ENCODE measurements at places on chromosomes 13 and 19.

GRCh38 chr13:21673789-21674489 lies 3.1 kb downstream of the FGF9 start:
- no peak for DNase-seq

DNA sequence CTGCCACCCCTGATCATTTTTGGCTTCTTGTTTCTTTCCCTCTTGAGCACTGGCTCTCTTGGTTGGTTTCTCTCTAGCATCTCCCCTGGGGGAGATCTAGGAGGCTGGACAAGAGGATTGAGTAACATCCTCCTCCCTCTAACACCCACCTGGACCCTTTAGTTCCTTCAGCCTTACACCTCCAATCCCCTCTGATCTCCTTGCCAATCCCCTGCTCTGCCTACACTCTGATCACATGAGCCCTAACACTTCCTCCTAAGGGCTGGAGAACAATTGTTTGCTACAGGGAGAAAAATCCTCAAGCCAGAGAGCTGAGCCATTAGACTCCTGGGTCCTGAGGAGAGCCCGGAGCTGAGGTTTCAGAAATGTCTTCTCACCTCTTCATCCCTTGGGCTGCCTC lies 65.9 kb upstream of the ADGRL1 start:
- no peak for DNase-seq

GRCh38 chr13:111061358-111062045 lies 53.6 kb upstream of the ARHGEF7 start:
- no peak for DNase-seq

DNA sequence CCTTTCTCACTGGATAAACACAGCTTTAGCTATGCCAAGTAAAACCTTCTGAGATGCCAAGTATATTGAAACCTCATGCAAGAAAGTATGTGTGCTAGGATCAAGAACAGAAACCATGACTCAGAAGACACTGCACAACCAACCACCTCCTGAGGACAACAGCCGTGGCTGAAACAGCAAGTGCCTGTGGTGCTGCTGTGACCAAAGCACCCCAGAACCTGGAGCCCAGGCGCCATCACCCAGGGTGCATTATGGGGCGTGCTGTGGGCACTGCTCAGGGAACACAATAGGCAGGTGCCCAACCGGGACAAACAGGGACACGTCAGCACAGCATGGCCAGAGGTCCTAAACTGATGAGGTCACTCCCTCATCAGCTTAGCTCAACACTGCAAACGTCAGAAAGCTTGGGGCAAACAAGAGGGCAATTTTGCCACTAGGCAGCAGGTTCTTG lies 101.3 kb upstream of the SLC15A1 start:
- DNase-seq: no peak

GRCh38 chr13:48782429-48782840 lies 128.7 kb downstream of the CYSLTR2 start:
- no peak for DNase-seq

- DNase-seq: no peak
Measured at GRCh38 chr13:95471960-95472359, 80.6 kb upstream of the CLDN10 start.

- DNase-seq: no peak
Measured at GRCh38 chr13:46655377-46656180, 102.6 kb downstream of the LRCH1 start.

DNA sequence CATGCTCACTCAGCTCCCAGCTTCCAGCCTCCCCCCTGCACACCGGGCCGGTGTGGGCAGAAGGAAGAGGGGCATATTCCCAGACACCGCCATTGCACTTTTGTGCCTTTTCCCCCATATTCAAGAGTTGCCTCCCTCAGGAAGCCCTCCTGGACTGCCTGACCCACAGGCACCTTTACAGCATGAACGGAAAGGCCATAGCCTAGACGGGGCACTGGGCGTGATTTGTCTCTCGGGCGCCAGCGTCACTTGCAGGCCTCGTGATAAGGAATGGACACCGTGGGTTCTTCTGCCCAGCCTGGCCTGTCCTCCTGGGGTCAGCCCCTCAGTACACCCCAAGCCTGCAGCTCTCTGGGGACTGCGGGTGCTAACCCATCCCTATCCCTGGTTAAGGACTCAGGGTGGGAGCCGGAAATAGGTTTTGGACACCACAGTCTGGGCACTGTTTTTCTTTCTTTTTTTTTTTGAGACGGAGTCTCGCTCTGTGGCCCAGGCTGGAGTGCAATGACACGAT lies 933 bp upstream of the UQCR11 start:
- no peak for DNase-seq

DNA sequence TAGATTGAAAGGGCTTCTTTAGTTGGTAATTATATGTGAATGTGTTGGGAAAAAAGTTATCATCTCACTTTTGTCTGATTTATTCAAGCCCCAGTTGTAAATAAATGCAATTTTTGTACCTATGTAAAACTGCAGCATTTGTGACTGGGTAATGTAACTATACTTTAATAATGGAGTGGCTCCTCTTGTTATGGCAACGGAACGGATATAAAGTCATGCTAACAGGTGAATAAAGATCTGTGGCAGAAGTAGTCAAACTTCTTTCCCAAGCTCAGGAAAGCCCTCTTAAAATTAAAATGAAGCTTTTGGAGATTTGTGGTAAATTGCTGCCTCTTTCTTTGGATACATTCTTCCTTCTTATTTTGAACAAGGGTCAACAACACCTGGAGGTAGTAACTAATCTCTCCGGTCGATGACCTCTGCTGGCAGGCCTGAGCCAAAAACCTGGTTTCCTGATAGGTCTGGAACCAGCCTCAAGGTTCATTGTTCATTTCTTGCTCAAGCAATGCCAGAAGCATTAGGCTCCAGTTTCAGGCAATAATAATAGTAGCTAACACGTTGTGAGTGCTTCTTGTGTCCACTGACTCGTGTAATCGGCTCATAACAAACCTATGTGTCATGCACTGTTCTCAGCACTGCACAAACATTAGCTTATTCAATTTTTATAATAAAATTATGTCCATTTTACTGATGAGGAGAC lies 313.4 kb upstream of the DACH1 start:
- DNase-seq: no peak

DNA sequence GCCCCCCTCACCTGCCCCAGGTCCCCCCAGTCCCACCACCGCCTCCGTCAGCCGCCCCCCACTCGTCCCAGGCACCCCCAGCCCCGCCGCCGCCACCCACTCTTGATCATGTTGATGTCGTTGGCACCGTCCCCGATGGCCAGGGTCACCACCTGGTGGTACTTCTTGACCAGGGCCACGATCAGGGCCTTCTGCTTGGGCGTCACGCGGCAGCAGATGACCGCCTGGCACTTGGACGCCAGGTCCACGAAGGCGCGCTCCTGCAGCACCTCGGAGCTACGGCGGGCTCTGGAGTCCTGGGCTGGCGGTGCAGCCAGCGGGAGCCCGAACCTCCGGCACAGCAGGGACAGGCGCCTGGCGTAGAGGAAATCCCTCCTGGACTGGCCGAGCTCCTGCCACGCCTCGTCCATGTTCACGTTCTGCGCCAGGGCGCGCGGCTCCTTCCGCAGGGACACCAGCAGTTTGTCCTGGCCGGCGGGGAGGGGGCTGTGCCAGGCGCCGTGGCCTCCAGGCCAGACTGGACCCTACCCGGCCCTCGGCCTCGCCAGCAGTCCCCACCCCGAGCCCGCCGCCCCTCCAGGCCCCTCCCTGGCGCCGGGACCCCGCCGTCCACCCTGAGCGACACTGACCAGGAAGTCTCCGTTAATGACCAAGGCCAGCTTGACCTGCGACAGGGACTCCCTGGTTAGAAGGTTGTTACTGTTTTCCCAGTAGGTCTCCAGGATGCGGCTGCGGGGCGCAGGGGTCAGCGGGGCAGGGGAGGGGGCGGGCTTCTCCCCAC lies 22.6 kb downstream of the ATP8B3 start:
- no peak for DNase-seq

- DNase-seq: no peak
Measured at GRCh38 chr13:61685682-61686012, 270.0 kb upstream of the PCDH20 start.

DNA sequence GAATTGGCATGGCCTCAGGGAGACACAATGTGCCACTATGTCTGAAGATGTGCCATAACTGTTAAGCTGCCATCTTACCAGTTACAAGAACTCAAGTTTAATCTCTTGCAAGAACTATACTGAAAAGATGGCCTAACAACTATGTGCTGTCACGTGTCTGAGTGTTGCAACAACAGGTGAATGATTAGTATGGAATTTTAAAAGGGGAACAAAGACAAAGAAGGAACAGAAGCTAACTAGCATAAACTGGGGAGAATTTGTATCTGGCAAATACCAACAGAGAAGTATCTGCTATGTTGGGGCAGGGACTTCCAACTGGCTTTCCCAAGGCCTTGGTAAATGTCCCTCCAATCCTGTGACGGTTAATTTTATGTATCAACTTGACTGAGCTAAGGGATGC lies 11.5 kb upstream of the ACOD1 start:
- DNase-seq: no peak

DNA sequence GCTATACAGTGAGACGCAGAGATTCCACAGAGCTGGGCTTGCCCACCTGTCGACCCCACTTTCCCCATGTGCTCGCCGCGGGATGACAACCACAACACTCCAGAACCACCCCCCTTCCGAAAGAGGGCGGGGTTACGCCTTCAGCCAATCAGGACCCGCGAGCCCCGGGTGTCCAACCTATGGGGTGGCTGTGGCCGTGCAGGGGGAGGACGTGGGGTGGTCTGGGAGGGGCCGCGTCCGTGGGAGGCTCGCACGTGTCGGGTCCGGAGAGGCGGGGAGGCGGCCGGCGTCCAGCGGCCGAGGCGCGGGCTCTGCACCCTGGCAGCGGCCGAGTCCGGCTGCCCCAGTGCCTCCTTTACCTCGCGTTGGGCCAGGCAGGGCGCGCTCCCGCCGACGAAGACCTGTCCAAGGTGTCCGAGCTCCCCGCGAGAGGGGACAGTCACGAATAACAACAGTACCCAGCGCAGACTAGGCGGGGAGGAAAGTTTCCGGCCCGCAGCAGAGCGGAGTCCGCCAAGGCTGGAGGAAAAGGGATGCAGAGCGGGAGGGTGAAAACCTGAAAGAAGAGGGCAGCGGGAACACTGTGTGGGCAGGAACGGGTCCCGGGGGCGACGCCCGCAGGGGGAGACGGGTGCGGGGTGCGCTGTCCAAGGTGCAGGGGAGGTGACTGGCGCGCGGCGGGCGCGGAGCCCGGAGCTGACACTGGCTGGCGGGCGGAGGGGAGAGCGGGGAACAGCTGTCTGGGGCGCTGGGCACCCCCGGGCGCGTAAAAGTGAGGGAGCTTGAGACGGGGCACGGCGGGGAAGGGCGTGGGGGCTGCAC lies 911 bp downstream of the ENOX1 start:
- DNase-seq: no peak

DNA sequence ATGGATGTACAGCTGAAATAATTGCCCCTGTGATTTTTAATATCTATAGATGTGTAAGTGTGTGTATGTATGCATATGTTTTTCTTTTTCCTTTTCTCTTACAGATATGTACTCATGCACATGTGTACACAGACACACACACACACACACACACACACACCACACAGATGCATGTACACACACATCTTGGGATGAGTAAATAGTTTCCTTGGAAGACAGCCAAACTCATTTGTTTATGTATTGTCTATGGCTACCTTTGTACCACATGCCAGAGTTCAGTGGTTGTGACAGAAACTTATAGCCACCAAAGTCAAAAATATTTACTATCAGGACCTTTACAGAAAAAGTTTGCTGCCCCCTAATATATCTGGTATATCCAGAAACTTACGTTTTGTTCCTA lies 192.6 kb downstream of the MAB21L1 start:
- no peak for DNase-seq

All from activated T-helper 1 cell treated with anti-CD3 and anti-CD28 coated beads, Interleukin-2, amount 50 U/mL, for 16 hours (primary cell).